ENCODE measurements at places on chromosomes 11 and 22. TPM values are rescaled to one million over a fixed set of nuclear protein-coding genes. Genes with fewer than 3 reads are reported as not detected.

Gene P2RY2
- 1.0 TPM for total RNA-seq

Gene HARBI1
- total RNA-seq = not detected

Gene APOBEC3B
- 1.1 TPM for total RNA-seq

Gene SCGB1D2
- not detected for total RNA-seq

Gene P2RY6
- total RNA-seq = 1.3 TPM

Gene HTR3B
- not detected for total RNA-seq

Gene ENTHD1
- total RNA-seq = not detected

Gene E2F8
- 8.4 TPM for total RNA-seq

Gene OR5AK2
- total RNA-seq = not detected

Gene FAM83F
- total RNA-seq = 7.3 TPM

Gene TEAD1
- total RNA-seq = 133 TPM

DNA sequence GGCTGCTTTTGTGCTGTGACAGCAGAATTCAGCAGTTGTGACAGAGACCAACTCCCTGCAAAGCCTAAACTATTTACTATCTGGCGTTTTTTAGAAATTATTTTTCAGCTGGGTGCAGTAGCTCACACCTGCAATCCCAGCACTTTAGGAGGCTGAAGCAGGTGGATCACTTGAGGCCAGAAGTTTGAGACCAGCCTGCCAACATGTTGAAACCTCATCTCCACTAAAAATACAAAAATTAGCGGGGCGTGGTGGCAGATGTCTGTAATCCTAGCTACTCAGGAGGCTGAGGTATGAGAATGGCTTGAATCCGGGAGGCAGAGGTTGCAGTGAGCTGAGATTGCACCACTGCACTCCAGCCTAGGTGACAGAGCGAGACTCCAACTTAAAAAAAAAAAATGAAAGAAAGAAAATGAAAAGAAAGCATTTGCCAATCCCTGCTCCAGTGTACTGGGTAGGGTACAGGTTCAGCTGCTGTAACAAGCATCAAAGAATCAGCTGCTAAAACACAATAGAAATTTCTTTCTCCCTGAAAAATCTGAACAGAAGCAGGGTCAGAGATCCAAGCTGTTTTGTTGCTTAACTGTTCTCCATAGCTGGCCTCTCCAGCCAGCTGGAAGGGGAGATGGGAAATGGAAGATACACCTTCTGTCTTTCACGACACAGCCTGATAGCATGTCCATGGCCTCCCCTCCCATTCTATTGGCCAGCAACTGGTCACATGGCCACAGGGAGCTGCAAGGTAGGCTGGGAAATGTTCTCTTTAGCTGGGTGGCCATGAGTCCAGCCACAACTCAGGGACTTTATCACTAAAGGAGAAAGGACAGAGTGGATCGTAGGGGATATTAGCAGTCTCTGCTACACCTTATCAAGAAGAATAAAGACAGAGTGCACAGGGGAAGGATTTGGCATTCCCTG is 8.5 kb upstream of the NCF4 start:
- DNase-seq = no peak

DNA sequence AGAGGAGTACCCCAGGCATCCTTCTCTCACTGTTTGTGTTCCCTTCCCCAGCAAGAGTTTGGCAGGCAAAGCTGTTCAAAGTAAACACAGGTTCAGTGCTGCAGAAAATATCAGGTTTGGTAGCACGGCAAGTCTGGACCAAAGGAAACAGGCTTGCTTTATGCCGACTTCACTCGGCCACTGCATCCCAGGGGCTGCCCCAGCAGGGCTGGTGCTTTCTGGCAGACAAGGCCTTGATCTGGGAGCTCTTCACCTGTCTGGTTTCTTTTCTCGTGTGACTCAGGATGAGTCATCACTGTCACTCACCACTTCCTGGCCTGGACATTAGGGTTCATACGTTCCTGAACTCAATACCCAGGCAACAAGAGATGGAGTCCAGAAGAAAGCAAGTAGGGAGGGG is 52.6 kb upstream of the NAV2 start:
- DNase-seq = no peak

- DNase-seq = peak; percentile 81
These were observed 10.4 kb downstream of the SPATA19 start for GRCh38 chr11:133834682-133835592.

DNA sequence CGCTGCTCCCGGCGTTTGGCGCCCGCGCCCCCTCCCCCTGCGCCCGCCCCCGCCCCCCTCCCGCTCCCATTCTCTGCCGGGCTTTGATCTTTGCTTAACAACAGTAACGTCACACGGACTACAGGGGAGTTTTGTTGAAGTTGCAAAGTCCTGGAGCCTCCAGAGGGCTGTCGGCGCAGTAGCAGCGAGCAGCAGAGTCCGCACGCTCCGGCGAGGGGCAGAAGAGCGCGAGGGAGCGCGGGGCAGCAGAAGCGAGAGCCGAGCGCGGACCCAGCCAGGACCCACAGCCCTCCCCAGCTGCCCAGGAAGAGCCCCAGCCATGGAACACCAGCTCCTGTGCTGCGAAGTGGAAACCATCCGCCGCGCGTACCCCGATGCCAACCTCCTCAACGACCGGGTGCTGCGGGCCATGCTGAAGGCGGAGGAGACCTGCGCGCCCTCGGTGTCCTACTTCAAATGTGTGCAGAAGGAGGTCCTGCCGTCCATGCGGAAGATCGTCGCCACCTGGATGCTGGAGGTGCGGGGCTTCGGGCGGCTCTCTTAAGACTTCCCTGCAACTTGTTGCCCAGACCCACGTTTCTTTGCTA is at the start of gene CCND1:
TSS of gene CCND1 (plus strand) at position 162 of the 587 bp plus-strand sequence. CDS start at position 320, 158 bp downstream.
- DNase-seq = peak; percentile 75

- DNase-seq = no peak
These were observed 46.3 kb upstream of the ALKBH3 start for GRCh38 chr11:43834286-43834685.

- no peak for DNase-seq
These were observed 39.8 kb upstream of the NNMT start for GRCh38 chr11:114256176-114256966.

DNA sequence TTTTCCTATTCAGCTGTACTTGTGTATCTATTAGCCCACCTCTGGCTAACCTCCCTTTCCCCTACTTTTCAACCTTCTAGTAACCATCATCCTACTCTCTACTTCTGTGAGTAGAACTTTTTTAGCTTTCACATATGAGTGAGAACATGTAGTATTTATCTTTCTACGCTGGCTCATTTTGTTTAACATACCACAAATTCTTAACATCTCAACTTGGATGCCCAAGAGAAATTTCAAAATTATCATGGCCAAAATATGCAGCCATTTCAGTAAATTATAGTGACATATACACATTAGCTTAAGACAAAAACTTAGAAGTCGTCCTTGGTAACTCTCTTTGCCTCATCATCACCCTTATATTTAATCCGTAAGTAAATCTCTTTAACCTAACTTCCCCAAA is 34.7 kb downstream of the LUZP2 start:
- no peak for DNase-seq

GRCh38 chr22:42376711-42377554 is 55.3 kb downstream of the NFAM1 start:
- DNase-seq = peak; percentile 88

GRCh38 chr11:102253020-102253715 is 64.1 kb upstream of the BIRC3 start:
- no peak for DNase-seq

DNA sequence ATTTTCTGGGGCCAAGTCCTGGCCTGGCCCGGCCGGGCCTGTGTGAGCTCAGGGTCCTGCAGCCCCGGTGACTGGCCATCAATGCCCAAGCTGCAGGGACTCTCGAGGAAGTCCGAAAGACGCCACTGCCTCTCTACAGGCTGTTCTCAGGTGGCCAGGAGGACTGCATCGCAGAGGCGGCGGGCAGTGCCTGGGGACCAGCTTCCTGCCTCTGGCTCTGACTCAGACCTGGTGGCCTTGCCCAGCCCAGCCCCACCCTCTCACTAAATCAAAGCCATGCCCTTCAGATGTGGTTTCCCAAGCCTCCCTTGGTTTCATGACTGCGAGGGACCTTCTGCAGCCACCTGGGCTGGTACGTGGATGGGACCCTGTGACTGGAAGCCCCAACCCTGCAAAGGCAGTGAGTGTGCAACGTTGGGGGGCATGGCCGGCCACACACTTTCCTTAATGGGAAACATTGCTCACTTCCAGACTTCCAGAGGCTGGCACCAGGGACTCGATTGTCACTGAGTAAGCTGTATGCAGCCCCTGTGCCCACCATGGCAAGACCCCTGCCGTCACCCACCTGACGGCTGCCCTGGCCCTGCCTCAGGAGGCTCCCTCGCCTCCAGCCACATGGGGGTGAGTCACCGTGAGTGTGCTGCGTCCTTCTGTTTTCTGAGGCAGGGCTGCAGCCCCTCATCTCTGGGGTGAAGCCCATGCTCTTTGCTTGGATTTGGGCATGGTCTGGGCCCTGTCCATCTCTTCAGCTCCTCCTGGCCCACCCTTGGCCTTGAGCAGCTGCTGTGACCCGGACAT is 6.0 kb upstream of the FGF3 start:
- peak; percentile 45 for DNase-seq

- no peak for DNase-seq
These were observed 87.9 kb upstream of the SPON1 start for GRCh38 chr11:13874597-13874996.

- DNase-seq = no peak
These were observed 239.9 kb upstream of the ZC3H12C start for GRCh38 chr11:109853156-109853776.

DNA sequence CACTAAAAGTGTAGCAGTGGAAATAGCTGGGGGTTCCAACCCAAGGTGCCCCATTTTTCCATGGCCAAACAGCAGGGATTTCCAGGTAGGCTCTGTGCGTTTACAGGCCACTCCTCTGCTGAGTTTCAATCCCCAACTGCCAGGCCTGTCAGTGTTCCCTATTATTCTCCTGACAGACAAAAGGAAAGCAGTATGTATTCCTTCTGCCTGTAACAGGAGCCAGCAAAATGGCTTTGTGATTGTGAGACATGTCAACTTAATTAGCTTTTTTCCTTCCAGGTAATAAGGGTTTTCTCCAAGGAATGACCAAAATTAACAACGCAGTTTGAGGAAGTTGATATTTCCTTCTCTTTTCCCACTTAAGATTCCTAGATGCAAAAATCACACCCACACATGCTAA is 277.1 kb upstream of the MPPED2 start:
- DNase-seq = no peak

DNA sequence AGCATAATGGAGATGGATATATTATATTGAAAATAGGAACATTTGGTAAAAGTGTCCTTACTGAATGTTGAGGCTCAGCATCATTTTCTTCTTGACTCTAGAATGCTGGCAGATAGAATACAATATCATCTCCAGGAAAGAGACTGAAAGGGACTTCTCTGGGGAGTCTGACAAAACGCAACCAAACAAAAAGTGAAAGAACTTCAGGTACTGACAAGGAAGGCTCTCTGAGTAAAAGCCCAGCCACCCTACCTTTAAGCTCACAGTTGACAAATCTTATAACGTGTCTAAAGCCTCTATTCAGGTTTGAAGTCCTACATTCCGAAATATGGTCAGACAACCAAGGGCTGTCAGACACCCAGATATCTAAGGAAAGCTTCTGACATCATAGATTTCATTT is 590.8 kb downstream of the SOX6 start:
- no peak for DNase-seq

DNA sequence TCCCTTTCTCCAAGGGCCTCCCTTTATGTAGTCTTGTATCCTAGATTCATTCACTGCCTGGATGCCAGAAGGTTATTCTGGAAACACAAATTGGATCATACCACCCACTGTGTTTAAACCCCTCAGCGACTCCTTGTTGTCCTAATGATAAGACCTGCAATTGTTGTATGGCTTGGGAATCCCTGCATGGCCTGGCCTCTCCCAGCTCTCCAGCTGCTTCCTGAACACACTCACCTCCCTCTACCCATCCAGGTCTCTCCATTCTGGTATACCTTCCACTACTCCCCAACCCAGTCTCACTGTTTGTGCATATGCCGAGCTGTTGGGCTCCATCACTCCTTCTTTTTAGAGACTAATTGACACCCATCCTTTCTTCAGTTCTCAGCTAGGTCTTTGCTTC is 124.3 kb upstream of the ALX4 start:
- no peak for DNase-seq

GRCh38 chr22:42670921-42671709 is 21.9 kb upstream of the CYB5R3 start:
- no peak for DNase-seq

Measured in stomach (tissue), 19 donors.